Mammary epithelial cell (primary cell): ENCODE measurements at places on chromosomes 4 and X. TPM values are rescaled to one million over a fixed set of nuclear protein-coding genes. Genes with fewer than 3 reads are reported as not detected.

The EMCN gene
- polyA plus RNA-seq = not detected

The RPS6KA3 gene
- 22.2 TPM for polyA plus RNA-seq

The EFHC2 gene
- 0.18 TPM for polyA plus RNA-seq

The NUDT10 gene
- polyA plus RNA-seq = 3.1 TPM

The STATH gene
- not detected for polyA plus RNA-seq

The F9 gene
- polyA plus RNA-seq = not detected

The ADH1A gene
- polyA plus RNA-seq = not detected
